Activated CD8-positive, alpha-beta memory T cell treated with anti-CD3 and anti-CD28 coated beads for 1 hour (primary cell): ENCODE measurements at places on chromosomes 6 and 20.

DNA sequence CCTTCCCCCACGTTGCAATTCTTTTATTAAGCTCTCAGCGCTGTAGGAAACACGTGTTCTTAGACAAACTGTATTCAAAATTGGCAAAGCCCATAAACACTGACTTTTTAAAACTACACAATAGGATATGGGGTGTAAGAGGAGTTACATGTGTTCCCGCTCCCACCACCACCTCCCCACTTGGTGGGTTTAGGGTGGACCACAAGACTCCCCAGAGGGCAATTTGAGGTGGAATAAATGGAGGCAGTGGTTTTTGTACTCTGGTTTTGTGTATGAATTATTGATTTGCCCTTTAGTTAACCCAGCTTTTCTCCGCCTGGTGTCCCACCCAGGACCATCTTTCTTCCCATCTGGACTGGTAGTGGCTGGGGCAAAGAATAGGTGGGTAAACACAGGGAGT, 3.7 kb downstream of the UQCC2 start:
- DNase-seq = no peak

GRCh38 chr6:129007701-129008373, 124.9 kb downstream of the LAMA2 start:
- no peak for DNase-seq

GRCh38 chr6:152566103-152566875, 70.9 kb downstream of the SYNE1 start:
- DNase-seq = no peak

DNA sequence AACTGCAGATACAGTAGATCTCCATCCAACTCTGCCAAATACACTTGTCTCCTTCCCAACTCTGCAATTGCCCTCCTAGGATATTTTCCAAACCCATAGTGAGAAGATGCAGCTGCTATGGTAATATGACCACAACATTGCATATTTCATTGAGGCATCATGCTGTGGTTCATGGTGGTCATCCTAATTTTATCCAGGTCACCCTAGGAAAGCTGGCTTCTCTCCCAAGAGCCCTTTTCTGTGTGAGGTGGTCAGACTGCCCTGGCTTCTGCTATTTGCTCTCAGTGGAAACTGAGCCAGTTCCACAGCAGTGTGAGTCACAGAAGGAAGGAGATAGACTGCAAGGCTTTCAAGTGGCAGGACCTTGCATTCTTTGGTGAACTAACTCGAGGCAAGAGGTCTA, 5.5 kb downstream of the OGFRL1 start:
- no peak for DNase-seq

DNA sequence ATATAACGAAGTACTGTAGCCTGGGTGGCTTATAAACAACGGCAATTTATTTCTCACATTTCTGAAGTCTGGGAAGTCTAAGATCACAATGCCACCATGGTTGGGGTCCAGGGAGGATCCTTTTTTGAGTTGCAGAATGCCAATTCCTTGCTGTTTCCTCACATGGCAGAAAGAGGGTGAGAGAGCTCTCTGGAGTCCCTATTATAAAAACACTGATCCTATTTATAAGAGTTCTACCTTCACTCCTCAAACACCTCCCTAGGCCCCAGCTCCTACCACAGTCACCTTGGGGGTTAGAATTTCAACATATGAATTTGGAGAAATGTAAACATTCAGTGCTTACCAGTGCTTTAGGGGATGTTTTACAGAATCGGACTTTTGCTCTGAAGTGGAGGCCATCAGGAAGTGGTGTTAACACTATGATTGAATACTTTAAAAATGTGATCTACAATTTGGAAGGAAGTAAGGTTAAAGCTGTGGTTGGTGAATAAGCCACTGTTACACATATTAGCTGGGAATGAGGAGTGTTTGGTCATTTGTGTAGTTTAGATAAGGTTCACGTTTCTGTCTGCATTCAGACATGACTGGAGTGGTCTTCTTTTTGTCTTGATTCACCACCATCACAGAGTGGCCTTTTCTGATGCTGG, 79.9 kb upstream of the SPTLC3 start:
- DNase-seq = no peak

- DNase-seq = no peak
These were observed 9.1 kb downstream of the RBM38 start for GRCh38 chr20:57400231-57400701.

DNA sequence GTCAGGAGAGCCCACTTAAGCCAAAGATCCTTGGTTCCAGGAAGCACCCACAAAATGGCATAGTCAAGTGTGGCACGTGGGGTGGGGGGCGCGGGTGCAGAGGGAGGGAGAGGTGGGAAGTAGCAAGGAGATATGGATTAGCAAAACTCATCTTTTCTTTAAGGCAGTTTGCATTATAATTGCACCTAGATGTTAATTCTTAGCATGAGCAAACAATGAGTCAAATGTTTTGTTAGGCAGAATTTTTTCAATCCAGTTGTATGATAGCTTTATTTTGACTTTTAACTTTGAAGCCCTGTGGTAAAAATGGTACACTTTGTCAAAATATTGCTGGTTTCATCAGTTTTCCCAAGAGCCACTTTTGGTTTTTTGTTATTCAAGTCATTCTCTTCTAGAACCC, 15.0 kb downstream of the SCAND1 start:
- DNase-seq = no peak

- no peak for DNase-seq
These were observed 31.0 kb downstream of the GRM4 start for GRCh38 chr6:34114695-34115402.

DNA sequence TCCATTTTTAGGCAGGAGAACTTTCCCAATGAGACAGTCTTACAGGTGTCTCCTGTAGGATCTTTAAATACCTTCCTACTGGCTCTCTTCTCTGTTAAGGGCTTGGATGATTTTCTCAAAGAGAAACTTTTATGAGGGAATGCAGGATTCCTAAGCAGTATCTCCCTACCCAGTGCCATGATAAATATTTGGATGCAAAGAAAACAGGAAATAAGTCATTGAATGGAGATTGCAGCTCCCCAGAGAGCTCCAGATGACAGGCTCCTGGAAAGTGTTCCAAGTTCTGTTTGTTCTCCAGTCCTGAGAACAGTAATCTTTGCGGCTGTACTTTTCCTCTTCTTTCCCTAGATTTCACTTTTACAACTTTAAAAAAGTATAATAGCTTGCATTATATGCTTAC, 2.4 kb upstream of the SCGN start:
- DNase-seq = no peak

DNA sequence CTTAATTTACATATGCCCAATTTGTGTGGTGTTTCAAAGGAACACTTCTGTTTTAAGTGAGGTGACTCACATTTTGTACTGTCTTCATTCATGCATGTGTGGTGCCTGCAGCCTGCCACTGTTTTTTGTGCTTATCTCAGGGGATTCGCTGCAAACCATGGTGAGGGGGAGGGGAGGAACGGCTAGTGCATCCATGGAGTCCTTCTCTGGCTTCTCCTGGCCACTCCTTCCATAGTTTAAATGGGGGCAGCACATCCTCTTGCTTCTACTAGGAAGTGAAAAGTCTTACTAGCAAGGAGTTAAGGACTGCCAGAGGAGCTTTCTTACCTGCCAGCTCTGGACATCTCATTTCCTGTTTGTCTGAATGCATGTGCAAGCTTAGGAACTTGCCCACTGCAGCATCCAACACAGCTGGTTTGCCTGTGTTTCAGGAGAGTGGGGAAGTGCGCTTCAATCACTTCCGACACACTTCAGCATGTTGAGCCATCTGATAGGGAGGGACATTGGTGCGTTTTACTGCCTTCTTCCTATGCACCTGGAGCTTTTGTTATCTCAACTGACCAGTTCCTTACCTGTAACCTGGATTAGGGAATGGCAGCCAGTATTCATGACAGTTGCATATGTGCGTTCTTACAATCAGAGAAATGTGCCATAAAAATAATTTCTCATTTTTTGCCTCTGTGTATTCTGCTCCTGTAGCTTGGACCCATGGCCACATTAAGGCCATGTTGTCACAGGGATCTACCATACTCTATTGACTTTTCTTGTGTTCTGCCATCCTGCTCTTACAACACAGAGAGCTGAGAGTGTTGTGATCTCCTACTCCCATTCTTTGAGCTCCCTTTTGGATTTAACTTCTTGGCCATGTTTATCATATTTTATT, 211.3 kb downstream of the ARID1B start:
- DNase-seq = no peak

GRCh38 chr6:106750142-106750918, 121.0 kb downstream of the QRSL1 start:
- DNase-seq = no peak

- DNase-seq = no peak
These were observed 4.5 kb downstream of the PMEPA1 start for GRCh38 chr20:57705127-57705899.

DNA sequence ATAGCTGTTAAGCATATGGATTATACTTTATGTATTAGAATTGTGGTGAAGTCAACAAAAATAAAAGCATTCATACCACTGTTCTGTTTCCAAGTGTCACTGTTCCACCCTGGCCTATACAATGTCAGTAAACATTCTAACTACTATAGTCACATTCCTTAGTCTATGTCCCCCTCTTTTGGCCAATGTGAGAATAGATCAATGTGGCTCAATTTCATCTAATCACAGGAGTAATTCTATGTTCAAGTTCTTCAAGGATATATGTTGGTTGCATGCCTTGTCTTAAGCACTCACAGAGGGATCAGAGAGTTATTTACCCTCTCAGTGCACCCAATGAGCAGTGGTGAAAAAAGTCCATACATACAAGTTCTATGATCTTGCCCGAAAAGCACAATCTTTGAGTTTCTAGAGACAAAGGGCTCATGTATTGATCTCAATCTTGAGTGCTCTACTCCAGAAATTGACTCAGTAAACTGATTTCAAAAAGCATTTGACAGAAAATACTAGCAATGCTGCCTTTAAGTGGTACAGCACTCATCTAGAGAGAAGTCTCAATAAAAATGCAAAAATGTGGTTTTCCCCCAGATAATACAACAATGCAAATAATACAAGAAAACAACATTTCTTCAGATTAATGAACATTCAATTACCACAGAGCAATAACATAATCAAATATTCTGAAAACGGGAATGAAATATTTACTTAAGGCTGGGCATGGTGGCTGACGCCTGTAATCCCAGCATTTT, 16.5 kb downstream of the SMLR1 start:
- no peak for DNase-seq

- no peak for DNase-seq
These were observed 179.6 kb downstream of the TTLL2 start for GRCh38 chr6:167504385-167504961.

DNA sequence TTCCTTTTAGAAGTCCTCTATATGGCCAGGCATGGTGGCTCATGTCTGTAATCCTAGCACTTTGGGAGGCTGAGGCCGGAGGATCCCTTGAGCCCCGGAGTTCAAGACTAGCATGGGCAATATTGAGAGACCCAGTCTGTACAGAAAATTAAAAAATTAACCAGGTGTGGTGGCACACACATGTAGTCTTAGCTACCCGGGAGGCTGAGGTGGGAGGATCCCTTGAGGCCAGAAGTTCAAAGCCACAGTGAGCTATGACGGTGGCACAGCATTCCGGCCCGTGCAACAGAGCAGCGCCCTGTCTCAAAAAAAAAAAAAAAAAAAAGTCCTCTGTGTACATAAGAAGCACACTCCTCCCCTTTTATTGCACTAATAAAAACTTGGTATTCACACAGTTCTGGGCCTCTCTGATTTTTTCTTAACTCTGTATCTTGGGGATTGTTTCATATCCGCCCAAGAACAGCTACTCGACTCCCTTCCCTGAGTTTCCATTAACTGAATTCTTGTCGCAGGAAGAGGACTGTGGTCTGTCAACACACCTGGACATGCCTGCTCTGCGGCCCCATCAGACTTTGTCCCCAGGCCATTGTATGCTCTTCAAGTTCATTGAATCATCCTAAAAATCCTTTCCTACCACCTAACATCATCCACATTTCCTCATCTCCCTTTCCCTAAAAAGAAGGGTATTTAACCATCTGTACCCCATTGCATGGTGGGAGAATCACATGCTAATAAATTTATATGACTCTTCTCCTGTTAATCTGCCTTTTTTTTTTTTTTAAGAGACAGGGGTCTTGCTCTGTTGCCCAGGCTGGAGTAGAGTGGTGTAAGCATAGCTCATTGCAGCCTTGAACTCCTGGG, 25.9 kb upstream of the PPP1R3G start:
- DNase-seq = no peak

DNA sequence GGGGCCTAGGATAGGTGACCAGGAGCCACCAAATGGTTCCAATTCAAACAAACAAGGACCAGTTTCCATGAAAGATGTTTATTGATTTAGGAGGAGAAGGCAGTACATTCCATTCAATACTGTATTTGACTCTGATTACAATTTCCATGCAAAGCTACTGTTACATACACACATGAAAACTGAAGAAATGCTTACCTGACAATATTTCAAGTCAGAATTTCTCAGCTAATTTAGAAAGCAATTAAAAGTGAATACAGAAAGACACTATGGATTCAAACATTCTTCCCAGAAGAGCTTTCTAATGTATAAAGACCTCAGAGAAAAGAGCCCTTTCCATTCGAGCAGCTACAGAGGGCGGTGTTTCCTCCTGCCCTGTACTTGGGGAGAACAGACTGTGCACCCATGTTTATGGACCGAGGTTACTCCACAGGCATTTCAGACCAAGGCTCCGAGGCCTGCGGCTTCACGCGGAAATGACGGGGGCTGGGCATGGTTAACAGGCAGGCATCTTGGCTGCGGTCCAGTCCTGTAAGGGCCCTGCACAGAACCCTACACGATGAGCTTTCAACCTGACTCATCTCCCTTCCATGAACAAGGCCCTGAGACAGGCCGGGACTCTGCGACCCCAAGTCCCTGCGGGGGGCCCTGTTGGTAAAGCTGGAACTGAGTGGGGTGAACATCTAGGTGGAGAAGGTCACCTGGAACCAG, 25.7 kb upstream of the TCFL5 start:
- DNase-seq = no peak

- DNase-seq = no peak
These were observed 3.8 kb downstream of the TOMM34 start for GRCh38 chr20:44956410-44956809.

DNA sequence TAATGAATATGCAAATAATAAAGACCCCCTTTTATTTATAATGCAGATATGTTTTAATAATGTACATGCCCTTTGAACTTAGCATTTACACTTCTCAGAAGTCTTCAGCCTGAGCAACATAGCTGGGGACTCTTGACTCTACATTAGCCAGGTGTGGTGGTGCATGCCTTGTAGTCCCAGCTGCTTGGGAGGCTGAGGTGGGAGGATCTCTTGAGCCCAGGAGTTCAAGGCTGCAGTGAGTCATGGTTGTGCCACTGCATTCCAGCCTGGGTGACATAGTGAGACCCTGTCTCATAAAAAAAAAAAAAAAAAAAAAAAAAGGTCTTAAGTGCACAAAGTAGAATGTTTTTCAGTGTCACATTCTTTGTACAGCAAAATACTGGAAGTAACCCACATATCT, 17.3 kb upstream of the MAPK13 start:
- DNase-seq = no peak

DNA sequence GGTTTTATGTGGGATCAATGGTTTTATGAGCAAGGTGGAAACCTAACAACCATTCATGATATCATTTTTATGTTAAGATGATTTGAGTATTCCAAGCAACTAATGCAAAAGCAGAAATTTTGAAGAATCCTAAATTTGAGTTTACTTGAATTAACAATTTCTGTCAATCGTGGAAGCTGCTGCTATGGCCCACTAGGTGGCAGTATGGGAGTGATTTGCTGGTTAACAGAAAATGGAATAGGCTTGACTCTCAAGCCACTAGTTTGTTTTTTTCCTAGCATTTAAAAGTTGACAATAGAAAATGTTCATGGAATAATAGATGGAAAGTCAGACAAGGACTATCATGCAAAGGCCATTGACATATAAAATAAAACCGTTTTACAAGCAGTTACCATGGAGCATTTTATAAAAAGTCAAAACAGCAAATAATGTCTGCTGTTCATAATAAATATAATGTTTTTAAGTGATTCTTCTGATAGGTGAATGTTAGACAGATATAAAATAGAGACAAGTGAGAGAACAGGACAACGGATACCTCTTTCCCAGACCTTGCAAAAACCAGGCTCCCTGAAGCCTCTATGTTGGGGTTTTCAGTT, 43.0 kb upstream of the TMEM200A start:
- DNase-seq = peak; percentile 17
